ENCODE measurements at places on chromosomes 4 and X. TPM values are rescaled to one million over a fixed set of nuclear protein-coding genes. Genes with fewer than 3 reads are reported as not detected.

The GAGE12F gene
- not detected for total RNA-seq

The RHOXF1 gene
- total RNA-seq = not detected

The ASB9 gene
- total RNA-seq = 0.38 TPM

The JADE1 gene
- total RNA-seq = 33.0 TPM

The TMA16 gene
- 23.4 TPM for total RNA-seq

The SPIN2A gene
- total RNA-seq = 0.38 TPM

Data from regular cardiac myocyte (primary cell).